ENCODE measurements at places on chromosomes 5 and 9.

DNA sequence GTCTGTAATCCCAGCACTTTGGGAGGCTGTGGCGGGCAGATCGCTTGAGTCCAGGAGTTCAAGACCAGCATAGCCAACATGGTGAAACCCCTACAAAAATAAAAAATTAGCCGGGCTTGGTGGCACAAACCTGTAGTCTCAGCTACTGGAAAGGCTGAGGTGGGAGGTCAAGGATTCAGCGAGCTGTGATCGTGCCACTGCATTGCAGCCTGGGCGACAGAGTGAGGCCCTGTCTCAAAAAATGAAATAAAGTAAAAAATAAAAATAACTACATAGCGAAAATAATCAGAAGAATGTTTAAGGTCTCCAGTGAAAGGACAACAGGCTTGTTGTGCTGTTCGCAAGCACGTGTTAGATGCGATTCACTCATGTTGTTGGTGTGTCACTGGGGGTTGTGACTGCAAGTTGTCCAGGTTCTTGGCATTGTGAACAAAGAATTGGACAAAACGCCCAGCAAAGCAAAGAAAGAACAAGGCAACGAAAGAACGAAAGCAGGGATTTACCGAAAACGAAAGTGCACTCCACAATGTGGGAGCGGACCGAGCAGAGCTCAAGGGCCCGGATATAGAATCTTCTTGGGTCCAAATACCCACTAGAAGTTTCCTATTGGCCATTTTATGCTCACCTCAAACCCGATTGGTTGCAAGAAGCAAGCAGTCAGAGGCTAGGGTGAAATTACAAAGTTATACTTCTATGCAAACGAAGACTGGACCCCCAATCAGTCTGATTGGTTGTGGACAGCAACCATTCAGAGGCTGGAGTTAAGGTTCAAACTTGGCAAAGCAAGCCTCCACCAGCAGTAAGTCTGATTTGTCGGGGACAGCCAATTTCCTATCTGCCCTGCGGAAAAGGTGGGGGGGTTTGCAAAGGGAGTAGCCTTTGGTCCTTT is 844 bp upstream of the MCCC2 start:
- no peak for DNase-seq

DNA sequence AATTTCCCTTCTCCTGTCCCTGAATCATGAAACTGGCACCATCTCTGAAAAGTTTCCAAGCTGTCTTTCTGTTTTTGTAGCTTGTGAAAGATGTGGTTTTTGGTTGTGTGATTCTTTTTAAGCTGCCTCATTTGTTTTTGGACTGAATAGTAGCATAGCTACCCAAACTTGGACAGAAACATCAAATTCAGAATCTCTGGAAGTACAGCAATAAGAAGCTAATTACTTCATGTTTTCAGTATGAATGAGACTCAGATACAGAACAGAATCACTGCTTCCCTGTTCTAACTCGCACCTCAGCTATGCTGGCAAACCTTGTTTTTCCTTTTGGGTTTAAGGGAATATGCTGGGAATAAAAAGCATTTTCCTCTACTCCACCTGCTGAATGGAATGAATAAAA is 101.0 kb downstream of the FGF1 start:
- DNase-seq, result no peak

DNA sequence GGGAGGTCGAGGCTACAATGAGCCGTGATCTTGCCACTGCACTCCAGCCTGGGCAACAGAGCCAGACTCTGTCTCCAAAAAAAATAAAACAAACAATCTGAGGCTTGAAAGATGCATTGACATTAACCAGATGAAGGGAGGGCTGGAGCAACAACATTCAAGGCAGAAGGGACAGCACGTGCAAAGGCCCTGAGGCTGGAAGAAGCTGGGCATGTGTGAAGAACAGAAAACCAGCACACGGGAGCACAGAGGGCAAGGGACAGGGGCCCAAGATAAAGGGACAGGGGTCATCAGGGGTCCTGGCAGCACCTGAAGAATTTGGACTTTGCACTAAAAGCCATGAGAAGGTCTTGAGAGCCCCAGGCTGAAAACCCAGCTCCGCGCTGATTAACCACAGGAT is 3.3 kb downstream of the PTGES start:
- no peak for DNase-seq

GRCh38 chr9:125758986-125759763 is 12.0 kb downstream of the PBX3 start:
- DNase-seq, result no peak

DNA sequence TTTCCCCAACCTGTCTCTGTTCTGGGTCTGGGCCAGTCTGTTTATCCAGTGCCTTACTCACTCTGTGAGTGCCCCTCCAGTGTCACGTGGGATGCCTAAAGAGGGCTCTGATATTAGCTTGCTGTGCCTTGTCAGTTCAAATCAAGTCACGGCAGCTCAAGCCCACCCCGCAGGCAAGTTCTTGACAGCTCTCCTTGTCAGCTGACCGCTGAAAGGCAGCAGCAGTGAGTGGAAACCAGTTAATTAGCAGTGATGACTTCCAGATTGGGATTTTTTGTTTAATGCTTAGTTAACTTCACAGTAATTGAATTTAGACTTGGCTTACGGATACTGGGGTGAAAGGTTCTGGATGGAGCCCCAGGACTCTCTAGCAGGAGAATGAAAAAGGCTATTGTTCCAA is 210.1 kb downstream of the PSAT1 start:
- DNase-seq, result no peak
